ENCODE measurements at places on chromosomes 12 and 14.

DNA sequence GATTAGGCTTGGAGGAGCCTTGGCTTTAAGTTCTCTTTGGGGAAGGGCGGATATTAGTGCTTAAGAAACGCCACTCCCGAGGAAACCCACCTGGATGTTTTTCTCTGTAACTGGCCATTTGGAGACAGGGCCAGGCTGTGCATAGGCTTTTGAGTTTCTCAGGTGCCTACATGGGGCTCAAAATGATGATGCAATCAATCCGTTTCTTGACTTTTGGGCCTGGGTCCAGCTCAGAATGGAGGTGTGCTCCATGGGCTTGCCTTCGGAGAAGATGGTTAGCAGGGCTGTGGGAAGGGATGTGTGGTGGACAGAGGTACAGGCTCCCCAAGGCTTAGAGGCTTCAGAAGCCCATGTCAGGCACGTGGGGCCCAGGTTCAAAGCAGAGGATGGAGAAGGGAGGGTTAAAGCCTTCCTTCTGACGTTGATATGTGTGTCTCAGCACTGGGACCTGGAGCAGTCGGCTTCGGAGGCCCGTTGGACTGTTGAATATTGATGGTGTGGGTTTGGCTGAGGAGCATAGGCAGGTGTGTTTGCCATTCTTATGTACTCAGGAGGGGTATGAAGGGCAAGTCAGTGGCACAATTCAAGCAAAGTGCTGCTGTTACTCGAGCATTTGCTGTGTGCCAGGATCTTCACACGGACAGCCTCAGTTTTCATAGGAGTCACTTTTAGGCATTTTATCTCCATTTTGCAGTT is 82.8 kb downstream of the SLC25A47 start:
- no peak for DNase-seq

DNA sequence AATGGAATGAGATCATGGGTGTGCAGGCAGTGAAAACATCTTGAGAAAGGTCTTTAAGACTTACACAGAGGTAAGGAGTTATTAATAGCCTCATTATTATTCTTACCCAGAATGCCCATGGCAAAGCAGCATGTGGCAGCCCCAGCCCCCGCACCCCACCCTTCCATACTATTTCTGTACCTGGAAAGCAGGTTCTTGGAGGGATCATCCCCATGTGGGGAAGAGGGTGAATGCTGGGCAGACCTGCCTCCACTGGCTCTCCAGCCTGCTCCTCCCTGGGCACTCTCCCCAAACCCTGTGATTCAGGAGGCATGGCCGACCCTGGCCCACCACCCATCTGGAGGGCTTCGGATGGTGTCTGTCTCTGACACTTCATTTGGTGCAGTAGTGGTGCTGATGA is 28.3 kb downstream of the NPC2 start:
- no peak for DNase-seq

DNA sequence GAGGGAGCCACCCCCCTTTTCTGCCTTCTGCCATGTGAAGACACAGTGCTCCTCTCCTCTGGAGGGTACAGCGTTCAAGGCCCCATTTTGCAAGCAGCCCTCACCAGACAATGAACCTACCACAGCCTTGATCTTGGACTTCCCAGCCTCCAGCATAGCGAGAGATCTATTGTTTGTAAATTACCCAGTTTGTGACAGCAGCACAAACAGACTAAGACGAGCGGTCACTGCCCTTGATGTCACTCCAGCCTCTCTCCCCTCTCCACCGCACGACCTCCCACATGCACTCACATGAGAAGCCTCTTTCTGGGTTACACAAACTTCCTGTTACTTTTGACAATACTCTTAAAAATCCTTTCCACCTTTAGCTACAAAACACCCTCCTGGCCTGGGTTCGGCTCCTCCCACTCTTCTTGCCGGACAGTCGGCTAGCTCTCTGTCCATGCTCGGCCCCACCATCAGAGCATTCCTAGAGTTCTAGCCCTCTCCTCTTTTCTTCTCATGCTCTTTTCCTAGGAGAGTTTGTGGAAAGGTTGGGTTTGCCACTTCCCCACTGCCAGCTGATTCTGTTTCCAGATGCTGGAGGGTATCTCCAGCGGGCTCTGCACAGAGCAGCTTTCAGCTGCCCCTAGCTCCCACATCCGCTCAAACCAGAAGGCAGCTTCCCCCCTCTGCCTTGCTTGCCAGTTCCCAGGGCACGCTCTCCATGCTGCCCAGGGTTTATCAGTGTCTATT is 124.3 kb downstream of the FOXN3 start:
- no peak for DNase-seq

DNA sequence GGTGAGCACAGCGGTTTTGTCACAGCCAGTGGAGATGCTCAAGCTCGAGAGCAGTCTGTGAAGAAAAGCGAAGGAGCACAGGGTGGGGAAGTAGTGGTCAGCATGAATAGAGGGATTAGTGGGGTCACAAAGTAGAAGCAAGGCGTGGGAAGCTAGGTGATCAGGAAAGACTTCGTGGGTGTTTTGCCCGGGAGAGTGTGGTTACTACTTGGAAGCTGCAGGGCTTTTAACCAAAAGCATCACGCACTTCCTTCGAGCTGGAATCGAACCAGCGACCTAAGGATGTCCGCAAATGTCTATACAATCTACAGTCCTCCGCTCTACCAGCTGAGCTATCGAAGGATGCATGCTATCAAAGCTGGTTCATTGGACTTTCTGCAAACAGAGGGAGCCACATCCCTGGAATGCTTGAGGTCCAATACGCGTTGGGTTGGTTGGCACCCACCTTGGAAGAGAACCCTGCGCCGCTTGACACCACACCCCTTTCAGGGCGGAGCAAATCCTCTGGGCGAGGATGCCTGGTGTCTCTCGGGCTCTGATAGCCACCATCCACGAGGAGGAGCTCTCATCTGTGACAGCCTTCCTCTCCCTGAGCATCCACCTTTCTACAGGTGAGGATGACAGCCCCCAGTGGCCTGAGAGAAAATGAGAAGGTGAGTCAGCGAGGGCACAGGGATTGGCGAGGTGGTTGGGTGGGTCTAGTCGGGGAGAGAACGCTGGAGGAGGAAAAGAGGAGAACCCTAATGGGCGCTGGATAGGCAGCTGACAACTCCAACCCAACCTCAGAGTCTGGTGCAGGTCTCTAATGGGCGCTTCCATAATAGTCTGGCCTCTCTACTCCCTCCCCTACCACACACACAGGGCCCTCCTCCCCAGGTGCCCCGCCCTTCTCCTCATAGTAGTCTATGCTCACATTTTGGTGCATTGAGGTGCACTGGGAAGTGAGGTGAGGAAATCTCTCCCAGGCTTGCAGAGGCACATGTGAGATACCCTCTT is 16.0 kb upstream of the OR6S1 start:
- DNase-seq: no peak

DNA sequence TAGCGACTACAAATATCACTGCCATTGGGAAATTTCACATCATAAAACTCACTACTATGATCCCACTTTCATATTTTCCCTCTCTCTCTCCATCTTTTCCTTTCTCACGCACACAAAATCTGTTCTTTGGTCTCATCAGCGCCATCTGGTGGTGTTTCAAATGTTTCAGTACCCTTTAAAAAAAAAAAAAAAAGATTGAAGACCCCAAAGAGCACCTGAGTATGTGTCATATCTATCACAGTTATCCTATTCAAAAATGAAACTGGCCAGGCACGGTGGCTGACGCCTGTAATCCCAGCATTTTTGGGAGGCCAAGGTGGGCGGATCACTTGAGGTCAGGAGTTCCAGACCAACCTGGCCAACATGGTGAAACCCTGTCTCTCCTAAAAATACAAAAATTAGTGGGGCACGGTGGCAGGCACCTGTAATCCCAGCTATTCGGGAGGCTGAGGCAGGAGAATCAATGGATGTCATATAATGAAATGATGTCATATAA is 72.4 kb downstream of the TTC9 start:
- peak; percentile 48 for DNase-seq

GRCh38 chr12:69720750-69721149 is 17.9 kb upstream of the RAB3IP start:
- no peak for DNase-seq

Measured in stimulated activated CD4-positive, alpha-beta T cell treated with anti-CD3 and anti-CD28 coated beads, Interleukin-2, amount 100 ng/mL, for 48 hours (primary cell).